Hippocampal formation (tissue), 2 donors: ENCODE measurements at places on chromosomes 6 and 20.

DNA sequence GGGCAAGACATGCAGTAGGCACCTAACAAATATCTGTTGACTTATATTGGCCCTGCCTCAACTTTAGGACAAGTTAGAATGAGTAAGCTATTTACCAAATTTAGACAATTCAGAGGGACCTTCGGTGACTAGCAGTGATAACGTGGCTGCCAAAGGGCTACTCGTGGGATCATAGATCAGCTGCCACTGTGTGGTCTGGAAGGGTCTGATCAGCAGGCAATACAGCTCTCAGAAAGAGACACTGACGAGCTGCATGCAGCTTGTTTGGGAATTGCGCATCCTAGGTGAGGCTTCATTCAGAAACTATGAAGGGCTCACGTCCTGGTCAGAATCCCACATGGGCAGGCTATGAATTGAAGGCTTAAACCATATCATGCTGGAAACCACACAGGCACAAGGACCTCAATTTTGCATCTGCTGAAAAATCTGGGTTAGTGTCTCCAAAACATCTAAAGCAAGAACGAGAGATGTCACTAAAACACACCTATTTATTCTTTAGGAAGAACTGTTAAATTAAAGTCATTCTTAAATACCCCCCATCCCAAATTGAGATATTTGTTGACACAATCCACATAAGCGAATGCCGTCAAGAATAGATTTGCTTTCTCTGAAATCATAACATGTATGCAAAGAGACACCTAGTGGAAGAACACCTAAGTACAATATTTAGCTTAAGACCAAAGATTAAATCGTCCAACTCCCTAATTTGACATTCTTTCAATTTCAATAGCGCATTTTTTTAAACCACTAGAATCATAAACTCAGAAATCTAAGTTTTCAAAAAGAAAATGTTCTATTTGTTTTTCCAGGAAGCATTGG, 79.6 kb downstream of the IPCEF1 start:
- peak; percentile 70 for DNase-seq

- no peak for DNase-seq
Measured at GRCh38 chr20:23167431-23167830, 81.3 kb upstream of the CD93 start.

GRCh38 chr20:20939006-20939405, 167.2 kb downstream of the LINC00237 start:
- DNase-seq: no peak

DNA sequence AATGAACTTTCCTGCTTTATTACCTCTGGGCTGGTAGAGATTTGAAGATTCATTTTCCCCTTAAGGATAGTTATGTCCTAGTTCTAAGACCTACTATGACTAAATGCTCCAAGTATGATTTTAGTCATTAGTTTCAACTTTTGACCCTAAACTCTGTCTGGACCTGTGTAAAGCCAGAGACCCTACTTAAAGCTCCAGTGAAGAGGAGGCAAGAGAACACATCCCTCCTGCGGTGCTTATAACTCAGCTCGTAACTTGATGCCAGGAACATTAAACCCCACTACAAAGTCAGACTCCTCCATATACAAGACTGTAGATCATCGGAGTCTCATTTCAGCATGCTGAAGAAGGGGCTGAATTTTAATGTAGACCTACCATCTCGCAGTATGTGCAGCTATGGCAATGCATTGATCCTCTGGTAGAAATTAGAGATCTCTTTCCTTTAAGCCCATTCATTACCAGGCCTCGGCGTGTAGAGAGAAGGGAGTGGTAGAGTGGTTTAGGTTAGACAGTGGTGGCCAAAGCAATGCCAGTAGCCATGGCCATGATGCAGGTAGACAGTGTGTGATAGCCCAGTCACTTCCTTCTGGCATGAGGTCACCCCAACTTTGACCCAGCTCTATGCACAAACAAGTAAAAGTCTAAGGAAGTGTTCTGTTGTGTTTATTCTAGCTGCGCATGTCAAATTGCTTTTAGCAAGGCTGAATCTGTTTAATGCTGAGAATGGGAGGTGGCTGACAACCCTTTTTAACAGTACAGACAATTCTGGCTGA, 34.8 kb upstream of the MYB start:
- DNase-seq: no peak

DNA sequence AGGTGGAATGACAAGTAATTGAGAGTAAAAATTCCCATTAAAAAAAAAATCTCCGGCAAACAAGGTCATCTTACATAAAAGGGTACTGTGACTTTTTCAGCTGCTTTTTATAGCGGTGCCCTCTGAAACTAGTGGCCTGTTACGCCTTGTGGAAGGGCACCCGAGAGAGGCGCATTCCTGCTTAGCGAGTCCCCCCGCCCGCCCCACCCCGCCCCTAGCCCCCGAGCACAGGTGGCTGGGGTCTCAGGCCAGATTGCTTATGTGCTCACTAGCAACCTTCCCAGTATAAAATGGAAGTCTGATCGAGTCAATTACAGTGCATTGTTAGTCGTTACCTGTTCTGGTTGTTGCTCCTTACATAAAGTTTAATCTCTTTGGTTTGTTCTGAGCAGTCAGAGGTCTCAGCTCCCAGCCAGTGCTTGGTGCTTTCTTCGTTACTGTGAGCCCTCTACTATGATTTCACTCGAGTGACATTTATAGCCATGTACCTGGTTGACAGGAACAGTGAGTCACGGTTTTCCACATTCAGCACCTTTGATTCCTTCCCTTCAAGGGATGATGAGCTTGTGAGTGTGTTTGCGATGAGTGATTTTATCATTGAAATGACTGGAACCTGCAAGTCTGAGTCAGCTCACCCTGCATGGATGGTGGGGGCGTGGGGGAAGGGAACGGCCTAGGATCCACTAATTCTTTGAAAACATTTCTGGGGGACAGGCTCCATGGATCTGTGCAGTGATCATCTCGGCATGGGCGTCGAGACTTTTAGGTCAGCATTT, 47.6 kb downstream of the ZDHHC14 start:
- DNase-seq: no peak

DNA sequence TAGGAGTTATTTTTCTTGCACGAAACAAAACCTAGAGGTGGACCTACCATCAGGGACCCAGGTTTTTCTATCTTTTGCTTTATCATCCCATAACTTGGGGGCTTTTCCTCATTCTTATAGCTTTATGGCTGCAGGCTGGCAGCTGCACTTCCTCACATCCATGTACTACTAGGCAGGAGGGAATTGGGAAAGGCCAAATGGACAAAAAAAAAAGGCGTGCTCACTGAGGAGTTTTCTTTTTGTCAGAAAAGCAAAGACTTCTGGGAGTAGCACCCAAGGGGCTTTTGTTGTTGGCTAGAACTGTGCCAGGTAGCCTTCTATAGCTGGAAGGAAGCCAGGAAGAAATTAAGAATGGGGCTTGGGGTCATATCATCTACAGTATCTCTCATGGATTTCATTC, 61.4 kb downstream of the SLX4IP start:
- DNase-seq: no peak

DNA sequence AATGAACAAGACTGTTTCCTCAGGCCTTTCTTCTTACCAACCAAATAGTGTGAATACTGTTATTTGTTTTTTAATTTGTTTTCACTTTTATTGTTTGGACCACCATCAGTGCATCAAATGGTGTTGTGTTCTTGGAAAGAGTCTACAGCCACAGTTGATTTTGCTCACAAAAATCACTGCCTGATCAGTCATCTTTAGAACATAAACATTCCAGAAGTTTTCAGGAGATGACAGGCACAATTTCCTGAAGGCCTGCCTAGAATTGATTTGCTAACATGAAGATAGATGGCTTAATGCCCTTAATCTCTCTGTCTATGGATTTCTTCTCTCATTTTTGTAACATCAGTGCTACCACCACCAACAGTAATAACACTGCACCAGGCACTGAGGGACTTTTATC, 13.5 kb downstream of the IL22RA2 start:
- no peak for DNase-seq

DNA sequence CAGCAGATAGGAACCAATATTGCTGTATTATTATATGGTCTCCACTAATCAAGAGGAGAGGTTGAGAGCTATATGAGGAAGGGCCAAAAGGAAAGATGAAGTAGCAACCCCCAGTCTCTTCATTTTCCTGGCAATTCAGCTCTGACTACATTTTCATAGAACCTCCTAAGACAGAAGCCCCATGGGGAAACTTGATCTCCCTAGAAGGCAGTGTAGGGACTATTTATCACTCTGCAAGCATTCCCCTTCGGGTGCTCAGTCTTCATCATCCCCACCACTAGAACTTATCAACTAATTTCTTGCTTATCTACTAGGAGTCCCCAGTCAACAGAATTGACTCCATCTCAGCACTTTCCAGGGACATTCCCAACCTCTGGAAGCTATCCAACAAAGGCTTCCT, 25.5 kb upstream of the ITCH start:
- no peak for DNase-seq
